ENCODE measurements at places on chromosomes 12 and 14.

DNA sequence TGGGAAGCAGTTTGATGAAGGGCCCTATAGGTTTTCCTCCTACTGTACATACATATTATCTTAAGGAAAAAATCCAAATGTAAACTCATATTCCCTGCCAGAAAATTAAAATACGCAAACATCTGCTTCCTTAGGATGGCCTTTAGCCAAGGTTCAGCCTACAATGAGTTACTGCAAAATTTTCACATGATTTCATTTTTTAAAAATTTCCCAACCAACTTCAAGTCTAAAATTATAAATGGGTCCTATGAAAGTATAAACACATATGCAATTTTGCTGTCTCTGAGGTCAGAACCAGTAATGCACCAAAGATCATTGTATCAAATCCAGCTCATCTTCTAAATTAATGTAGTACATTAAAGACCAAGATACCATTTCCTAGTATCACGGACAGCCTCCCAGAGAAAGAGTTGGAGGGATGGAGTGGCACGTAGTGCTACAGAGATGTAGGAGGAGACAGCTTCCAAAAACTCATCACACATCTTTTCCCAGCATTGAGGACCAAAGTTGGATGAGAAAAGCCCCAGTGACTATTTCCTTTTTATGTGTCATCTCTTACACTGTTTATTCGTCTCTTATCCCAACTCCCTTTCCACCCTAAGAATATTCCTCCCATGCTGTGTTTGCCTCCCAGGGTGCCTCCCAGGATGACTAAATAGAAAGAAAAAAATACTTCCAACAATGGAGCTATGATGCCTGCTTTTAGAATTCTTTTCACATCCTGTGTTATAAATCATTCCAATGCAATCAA is 92.3 kb upstream of the SLCO1C1 start:
- no peak for DNase-seq

DNA sequence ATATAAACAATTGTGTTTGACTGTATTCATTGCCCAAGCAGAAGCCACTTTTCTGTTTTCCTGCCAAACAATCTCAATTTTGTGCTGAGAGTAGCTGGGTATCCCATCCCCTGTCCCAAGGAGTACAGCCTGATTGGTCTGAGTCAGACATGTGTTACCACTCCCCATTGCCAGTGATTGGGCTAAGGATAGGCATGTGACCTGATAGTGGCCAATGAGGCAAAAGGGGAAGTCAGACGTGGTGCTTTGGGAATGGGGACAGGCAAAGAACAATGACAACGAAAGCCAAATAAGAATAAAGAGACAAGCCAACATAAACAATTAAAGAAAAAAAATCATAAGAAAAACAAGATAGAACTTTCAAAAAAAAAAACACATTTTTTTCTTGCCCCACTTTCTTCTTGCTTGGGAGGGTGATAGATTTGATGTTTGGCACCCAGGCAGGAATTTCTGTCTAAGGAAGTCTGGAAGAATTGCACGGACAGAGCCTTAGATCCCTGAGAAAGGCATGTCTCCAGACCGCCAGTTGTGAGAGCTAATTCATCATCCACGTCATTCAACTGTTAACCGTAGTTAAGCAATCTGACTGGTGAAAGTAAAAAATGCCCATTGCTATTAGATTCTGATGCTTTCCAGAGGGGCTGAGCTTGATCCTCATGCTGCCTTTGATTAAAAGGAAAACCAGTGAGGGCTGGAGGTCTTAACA is 626.6 kb upstream of the TMEM132C start:
- no peak for DNase-seq

- DNase-seq, result no peak
Measured at GRCh38 chr12:94831081-94831751, 172.3 kb downstream of the NDUFA12 start.

DNA sequence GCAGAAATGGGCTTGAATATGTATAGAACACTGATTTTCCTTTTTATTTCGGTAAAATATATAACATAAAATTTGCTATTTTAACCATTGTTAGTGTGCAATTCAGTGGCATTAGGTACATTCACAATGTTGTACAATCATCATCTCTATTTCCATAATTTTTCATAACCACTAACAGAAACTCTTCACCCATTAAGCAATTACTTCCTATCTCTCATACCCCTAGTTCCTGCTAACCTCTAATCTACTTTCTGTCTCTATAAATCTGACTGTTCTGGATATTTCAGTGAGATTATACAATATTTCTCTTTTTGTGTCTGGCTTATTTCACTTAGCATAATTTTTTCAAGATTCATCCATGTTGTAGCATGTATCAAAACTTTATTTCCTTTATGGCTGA is 8.9 kb upstream of the RNF212B start:
- no peak for DNase-seq

- DNase-seq, result no peak
Measured at GRCh38 chr14:53880761-53881160, 75.9 kb downstream of the BMP4 start.

DNA sequence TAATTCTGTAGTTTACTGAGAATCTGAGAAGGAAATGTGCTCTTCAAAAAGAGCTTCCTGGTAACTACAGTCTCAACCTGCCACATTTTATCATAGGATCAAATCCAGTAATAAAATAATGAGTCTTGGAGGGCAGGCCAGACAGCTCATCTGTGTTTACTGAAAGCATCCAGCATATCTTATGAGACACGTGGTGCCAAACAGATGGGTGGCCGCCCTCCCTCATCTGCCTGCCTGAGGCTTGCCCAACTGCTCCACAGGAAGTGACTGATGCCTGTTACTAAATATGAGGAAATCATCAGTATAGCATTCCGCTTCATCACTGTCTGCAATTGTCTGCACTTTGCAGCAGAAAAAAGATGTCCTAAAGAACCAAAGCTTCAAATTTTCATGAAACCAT is 13.5 kb downstream of the DHRS7 start:
- DNase-seq, result peak; percentile 9

GRCh38 chr14:68181519-68182326 is 362.1 kb downstream of the RAD51B start:
- DNase-seq, result no peak

All from SHP77 treated with DMSO at 0.1 percent for 48 hours (cell line).